ENCODE measurements at places on chromosomes 1 and 21.

DNA sequence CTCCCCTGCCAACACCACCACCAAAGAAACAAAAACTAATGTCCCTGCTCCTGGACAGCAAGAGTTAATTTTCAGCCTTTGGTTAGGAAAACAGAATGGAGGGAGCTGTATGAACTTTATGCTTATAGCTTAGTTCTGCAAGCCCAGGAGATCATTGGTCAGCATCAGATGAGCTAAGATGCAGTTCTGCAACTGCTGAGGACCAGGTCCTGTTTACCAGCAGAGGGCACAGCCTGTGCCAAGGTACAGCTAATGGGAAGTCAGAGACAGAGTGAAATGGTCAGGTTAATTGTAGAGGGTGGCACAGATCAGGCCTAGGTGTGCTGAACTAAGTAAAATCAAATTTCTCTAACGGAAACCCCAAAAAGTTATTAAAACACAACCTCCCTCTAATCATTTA is 161.3 kb downstream of the ROR1 start:
- no peak for DNase-seq

GRCh38 chr1:208924928-208925327 is 658.6 kb upstream of the CAMK1G start:
- no peak for DNase-seq

DNA sequence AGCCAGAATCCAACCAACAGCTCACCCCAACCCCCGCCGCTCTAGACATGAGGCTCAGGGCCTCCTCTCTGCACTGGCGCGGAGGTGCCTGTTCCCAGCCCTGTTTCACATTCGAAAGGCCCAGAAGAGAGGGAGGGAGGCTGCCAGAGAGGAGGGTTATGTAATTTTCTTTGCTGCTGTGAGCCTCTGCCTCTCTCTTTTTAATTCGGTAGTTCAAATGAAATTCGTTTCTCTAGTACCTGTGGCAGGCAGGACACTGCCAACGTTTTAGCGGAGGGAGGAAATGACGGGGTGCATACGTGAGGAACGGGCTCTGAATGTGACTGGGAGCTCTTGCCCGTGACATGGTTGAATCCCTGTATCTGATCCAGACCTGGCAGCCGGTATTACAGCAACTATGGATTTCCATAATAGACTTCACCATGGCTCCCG is 9.4 kb downstream of the PRDM16 start:
- no peak for DNase-seq

GRCh38 chr1:115118611-115119010 is 29.3 kb upstream of the TSPAN2 start:
- DNase-seq, result no peak

DNA sequence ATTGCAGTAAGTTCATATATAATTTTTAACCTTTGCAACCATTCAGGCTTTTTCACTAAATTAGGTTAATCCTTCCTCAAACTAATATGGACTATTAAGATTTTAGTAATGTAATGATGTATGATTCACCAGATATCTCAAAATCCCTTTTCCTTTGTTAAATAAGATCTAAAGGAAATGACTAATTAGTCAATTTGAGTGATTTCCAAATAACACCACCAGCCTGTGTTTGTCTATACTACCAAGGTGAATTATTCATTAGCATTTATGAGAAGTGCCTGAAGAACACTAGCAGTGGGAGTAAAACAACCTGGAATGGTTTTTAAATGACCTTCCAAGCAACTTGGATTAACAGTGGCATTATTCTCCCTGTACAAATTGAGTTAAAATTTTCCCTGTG is 670.6 kb upstream of the PKN2 start:
- no peak for DNase-seq

- no peak for DNase-seq
Observed at GRCh38 chr21:44999428-44999971, 59.7 kb downstream of the SLX9 start.

DNA sequence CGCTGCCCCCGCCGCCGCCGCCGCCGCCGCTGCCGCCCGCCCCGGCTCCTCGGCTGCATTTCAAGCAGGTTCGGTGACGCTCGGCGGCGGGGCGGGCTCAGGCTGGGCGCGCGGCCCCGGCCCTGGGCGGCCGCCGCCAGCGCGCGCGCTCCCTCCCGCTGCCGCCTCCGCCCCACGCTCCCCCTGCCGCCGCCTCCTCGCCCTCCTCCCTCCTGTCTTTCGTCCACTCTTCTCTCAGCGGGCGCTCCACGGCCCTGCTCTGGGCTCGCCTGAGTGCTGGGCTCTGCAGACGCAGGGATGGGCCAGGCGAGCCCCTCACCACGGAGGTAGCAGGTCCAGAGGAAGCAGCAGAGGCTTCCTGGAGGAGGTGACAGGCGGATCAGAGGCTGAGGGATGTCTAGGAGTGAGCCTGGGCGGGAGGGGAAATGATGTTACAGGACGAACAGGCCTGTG is at the start of gene LRP8:
Gene LRP8, minus strand, starts transcription at position 62 of the 453 bp plus-strand sequence. CDS start 158 bp downstream, outside the sequence.
- peak; percentile 64 for DNase-seq
